ENCODE measurements at places on chromosomes 3 and 15. TPM values are rescaled to one million over a fixed set of nuclear protein-coding genes. Genes with fewer than 3 reads are reported as not detected.

The HYAL2 gene
- 27.5 TPM for total RNA-seq

The ZMYND10 gene
- total RNA-seq, result not detected

The PLCD1 gene
- total RNA-seq, result 4.8 TPM

- H3K36me3 ChIP-seq, result no peaks in the 10 kb centered on the region
- H3K27me3 ChIP-seq, result no peaks in the 10 kb centered on the region
- no peak overlapping the region for H3K27ac ChIP-seq
- no peak overlapping the region for H3K4me3 ChIP-seq
- DNase-seq, result no peak
- peaks cover 85% of the 10 kb centered on the region for H3K4me1 ChIP-seq
These were observed 267.4 kb upstream of the HES1 start for GRCh38 chr3:193868590-193868989.

GRCh38 chr15:52006702-52007340 is 12.2 kb upstream of the MAPK6 start:
- H3K36me3 ChIP-seq, result no peaks in the 10 kb centered on the region
- H3K27ac ChIP-seq, result peak overlapping the region; percentile 26
- no peak overlapping the region for H3K4me3 ChIP-seq

- no peaks in the 10 kb centered on the region for H3K27me3 ChIP-seq
- peak within 1 kb of the TSS; percentile 31 for H3K4me3 ChIP-seq
- peak; percentile 56 for DNase-seq
- peak within 1 kb of the TSS; percentile 34 for H3K27ac ChIP-seq
These were observed at the start of gene UBA7 for GRCh38 chr3:49813497-49814174. TSS of gene UBA7 (minus strand) at chr3:49813953. CDS start at chr3:49813787, 166 bp downstream.

DNA sequence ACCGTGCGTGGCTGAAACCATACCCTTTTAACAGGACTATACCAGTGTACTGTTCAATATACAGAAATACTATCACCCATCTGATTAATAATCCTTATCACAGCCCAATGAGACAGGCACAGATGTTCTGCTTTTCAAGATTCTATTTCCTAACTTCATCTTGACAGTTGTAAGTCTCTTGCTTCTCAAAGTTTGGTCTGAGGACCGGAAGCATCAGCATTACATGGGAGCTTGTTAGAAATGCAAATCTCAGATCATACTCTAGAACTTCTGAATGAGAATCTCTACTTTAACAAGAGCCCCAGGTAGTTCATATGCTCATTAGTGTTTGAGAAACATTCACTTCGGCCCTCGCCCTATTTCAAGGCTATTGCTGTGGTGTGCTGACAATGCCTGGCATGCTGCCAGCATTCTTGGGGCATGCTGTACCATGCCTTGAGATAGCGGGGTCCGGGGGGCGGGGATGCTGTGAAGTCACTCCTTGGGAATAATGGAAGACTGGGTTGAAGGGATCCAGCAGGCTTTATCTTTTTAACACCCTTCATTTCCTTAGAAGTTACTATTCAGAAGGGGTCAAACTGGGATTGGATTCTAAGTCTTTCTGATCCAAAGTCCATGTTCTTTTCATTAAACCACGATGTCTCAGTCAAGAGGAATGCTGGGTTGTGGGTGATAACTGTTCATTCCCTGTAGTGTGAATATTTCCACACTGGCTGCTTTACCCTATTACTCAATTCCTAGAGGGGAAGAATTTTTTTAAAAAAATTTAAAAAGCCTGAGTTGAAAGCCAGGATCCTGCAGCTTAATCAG is 194.7 kb downstream of the LPP start:
- H3K27me3 ChIP-seq, result no peaks in the 10 kb centered on the region
- peak overlapping the region; percentile 79 for H3K27ac ChIP-seq
- peaks cover 22% of the 10 kb centered on the region for H3K36me3 ChIP-seq
- peak; percentile 88 for DNase-seq
- no peak overlapping the region for H3K4me3 ChIP-seq
- peaks cover 39% of the 10 kb centered on the region for H3K4me1 ChIP-seq

GRCh38 chr15:69499521-69500211 is 47.0 kb downstream of the RPLP1 start:
- no peak overlapping the region for H3K4me3 ChIP-seq
- no peaks in the 10 kb centered on the region for H3K4me1 ChIP-seq
- H3K27me3 ChIP-seq, result no peaks in the 10 kb centered on the region
- no peak overlapping the region for H3K27ac ChIP-seq

GRCh38 chr15:47756872-47757271 is 39.6 kb downstream of the SEMA6D start:
- peaks cover 5% of the 10 kb centered on the region for H3K4me1 ChIP-seq
- no peak overlapping the region for H3K27ac ChIP-seq
- H3K4me3 ChIP-seq, result no peak overlapping the region
- peak; percentile 60 for DNase-seq

DNA sequence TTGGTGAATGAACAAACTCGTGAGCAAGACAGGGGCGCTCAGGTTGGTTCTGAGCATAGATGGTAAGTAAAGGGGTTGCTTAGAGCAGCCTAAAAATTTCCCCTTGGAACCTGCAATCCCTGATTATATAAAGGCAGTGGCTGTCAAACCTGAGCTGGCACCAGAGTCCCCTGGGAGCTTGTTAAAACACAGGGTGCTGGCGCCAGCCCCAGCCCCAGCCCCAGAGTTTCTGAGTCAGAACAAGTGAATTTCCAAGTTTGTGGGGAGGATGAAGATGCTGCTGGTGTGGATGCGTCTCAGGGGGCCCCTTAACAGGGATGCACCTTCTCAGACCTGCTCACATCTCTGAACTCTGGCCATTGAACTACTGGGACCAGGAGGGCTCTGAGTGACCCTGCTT is 48.2 kb downstream of the FEM1B start:
- no peak overlapping the region for H3K27ac ChIP-seq
- H3K36me3 ChIP-seq, result no peaks in the 10 kb centered on the region
- no peak overlapping the region for H3K4me3 ChIP-seq
- no peak for DNase-seq
